ENCODE measurements at places on chromosomes 1 and 21.

- no peak for DNase-seq
Measured at GRCh38 chr21:36948686-36949085, 17.8 kb downstream of the HLCS start.

- DNase-seq: no peak
Measured at GRCh38 chr1:52056937-52057231, 789 bp downstream of the BTF3L4 start.

GRCh38 chr1:170291516-170291915 lies 145.8 kb downstream of the NTMT2 start:
- no peak for DNase-seq

DNA sequence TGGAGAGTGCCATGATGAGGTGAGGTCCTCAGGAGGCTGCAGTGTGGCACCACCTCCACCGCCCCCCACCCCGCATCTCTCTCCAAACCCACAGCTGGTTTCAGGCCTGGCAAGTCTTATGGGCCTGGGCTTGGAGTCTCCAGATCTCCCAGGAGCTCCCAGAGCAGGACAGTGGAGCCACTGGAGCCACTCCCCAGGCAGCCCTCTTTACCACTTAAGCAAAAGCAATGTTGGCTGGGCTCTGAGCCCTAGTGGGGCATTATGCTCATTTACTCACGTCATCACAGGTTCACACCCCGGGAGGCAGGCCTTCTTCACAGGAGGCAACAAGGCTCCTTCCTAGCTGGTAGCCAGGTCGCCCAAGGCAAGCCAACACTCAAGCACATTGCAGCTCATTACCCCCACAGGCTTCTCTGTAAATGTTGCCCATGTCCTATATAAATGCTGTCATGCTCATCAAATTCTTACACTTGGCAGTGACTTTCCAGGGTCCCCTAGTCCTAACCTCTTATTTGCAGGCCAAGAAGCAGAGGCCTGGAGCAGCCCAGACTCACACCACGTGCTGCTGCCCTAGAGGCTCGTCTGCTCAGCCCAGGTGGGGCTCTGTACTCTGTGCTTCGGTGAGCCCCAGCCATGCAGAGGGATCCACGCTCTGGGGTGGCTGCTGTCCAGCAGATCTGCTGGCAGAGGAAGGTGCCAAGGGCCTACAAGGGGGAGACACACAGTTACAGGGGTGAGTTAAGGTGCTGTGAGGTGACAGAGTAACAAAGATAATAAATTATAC lies 459.3 kb downstream of the MATN1 start:
- no peak for DNase-seq

DNA sequence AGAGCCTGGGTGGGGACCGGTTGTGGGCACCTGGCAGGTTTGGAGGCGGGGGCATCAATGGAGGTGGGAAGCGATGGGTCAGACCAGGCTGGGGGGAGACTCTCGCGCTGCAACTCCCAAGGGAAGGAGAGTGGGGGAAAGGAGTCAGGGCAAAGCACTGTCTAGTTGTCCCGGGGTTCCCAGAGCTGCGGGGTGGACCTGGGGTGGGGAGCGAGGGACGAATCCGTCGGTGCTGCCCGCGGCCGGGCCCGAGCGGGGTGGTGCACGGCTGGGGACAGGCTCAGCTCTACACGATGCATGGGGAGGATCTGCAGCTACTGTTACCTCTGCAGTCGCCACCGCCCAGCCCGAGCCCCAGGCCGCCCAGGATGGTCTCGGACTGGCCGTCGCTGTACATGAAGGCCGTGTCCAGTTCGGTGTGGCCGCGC lies 427 bp downstream of the AKR7A2 start:
- no peak for DNase-seq

- no peak for DNase-seq
Measured at GRCh38 chr1:8077120-8077573, 51.0 kb upstream of the ERRFI1 start.

DNA sequence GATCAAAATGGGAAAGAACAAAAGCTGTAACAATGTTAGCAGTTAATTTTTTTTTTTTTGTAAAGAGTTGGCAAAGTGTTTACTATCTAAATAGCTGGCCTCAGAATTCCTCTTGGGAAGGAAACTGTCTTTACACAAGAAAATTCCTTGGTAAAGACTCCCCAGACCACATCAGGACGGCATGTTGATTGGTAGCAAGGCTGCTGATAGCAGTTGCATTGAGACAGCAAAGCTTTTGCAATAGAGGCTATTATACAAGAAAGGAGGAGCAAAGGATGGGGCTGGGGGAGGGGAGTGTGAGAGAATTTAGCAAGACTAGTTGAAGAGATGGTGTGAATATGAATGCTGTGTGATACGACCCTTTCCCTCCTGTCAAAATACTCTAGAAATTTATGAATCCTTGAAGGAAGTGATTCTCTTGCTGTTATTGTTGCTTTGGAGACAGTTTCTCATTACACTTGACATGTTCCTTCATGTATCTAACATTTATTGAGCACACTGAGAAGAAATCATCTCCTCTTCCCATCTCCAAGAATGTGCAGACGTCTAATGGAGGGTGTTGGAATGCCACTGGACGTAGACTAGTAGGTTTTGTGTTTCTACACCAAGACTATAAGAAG lies 355.6 kb downstream of the SIPA1L2 start:
- no peak for DNase-seq

DNA sequence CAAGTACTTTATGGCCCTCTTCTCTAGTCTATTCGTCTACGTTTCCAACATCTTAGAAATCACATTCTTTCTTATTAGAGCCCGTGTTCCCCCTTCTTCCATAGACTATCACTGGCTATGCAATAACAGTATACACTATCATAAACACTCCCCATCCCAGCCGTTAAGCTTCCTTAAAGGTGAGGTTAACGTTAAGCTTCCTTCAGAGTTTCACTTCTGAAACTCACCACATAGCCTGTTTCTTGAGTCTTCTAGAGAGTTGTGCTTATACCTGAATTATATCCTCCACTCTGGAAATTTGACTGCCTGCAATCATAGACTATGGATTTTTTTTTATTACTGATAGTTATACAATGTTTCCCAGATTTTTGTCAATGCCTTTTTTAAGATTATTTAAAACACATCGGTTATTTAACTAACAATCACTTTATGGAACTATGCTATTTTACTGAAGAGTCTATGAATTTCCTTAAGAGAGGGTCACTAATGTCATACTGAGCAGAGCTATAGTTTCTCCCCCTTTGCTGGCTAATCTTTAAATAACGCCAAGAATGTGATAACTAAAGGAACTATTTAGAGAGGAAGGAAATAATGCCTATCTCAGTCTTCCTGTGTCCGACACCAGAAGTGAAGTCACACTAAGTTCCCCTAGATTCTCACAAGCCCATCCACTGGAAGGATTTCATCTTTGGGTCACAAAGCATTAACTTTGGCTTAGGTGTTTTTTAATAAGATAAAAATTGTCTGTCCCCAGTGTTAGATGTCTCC lies 16.8 kb downstream of the FCER1A start:
- DNase-seq: no peak

- no peak for DNase-seq
Measured at GRCh38 chr1:63679076-63679475, 85.9 kb downstream of the PGM1 start.

All from T-cell (primary cell).